Stimulated activated CD4-positive, alpha-beta T cell treated with anti-CD3 and anti-CD28 coated beads, Interleukin-1b, Interleukin-23, amount 100 ng/mL, for 1 hour (primary cell): ENCODE measurements at places on chromosomes 4 and X.

- DNase-seq = no peak
Observed at GRCh38 chr4:141797966-141798365, 161.6 kb downstream of the IL15 start.

- no peak for DNase-seq
Observed at GRCh38 chrX:30309139-30309571, at the start of gene NR0B1. Gene NR0B1 (minus strand): TSS chrX:30309390. CDS start chrX:30309363, 27 bp downstream.

DNA sequence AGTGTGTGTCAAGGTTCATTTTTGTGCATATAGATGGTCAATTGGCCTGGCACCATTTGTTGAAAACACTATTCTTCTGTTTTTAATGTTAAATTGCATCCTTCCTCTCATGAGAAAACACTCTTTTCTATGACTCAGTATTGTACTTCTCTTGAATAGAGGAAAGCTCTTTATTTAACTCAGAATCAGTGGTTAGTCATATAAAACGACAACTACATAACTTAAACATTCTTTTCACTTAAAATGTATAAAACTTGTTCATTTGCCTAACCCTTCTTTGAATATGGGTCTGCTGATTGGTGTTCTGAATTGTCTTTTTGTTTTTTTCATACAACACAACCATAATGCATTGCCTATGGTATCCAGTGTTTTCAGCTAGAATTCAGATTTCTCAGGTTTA lies 17.2 kb upstream of the MRPL1 start:
- no peak for DNase-seq

GRCh38 chr4:18366892-18367291 lies 345.3 kb upstream of the LCORL start:
- no peak for DNase-seq

GRCh38 chr4:61638591-61638990 lies 438.5 kb downstream of the ADGRL3 start:
- no peak for DNase-seq

- no peak for DNase-seq
Observed at GRCh38 chrX:133661962-133662839, 246.9 kb upstream of the GPC4 start.

- DNase-seq = no peak
Observed at GRCh38 chr4:98506462-98507132, 151.8 kb downstream of the TSPAN5 start.

GRCh38 chrX:30577362-30577991 lies at the start of gene TASL:
Gene TASL (minus strand): TSS chrX:30577766. CDS start chrX:30560355, 17,411 bp downstream.
- DNase-seq = no peak

- no peak for DNase-seq
Observed at GRCh38 chr4:6271701-6272465, 2.2 kb downstream of the WFS1 start.

- DNase-seq = peak; percentile 58
Observed at GRCh38 chrX:129781134-129781672, 1.5 kb downstream of the SASH3 start.

GRCh38 chr4:153785910-153786721 lies 2.8 kb downstream of the SFRP2 start:
- DNase-seq = no peak

GRCh38 chr4:663438-664428 lies 10.3 kb downstream of the ATP5ME start:
- peak; percentile 56 for DNase-seq

- DNase-seq = no peak
Observed at GRCh38 chr4:118081434-118081833, 47.1 kb downstream of the NDST3 start.

GRCh38 chr4:28269426-28269825 lies 1408.8 kb downstream of the STIM2 start:
- no peak for DNase-seq

GRCh38 chr4:152045807-152046571 lies 285.2 kb upstream of the GATB start:
- peak; percentile 5 for DNase-seq

GRCh38 chr4:100421361-100421978 lies 96.4 kb downstream of the EMCN start:
- DNase-seq = no peak

GRCh38 chr4:121898150-121898549 lies 27.9 kb upstream of the BBS7 start:
- no peak for DNase-seq

GRCh38 chr4:108926061-108926460 lies 163.2 kb upstream of the ETNPPL start:
- no peak for DNase-seq

DNA sequence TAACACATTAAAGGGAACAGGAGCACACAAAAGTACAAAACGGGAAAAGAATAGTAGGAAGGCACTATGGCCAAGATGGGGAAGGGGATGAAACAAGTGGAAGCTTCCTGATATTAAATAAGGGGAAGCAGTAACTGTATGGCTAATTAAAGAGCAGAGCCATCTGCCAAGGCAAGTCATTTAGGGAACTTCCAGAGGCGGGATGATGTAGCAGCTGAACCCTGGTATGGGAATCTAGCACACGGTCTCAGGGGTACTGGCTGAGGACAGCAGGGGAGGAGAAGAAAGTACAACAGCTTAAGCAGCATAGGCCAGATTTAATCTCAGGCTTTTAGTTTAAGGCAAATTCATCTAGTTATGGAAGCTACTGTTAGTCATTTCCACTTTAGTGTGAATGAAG lies 59.1 kb downstream of the IGFBP7 start:
- no peak for DNase-seq

DNA sequence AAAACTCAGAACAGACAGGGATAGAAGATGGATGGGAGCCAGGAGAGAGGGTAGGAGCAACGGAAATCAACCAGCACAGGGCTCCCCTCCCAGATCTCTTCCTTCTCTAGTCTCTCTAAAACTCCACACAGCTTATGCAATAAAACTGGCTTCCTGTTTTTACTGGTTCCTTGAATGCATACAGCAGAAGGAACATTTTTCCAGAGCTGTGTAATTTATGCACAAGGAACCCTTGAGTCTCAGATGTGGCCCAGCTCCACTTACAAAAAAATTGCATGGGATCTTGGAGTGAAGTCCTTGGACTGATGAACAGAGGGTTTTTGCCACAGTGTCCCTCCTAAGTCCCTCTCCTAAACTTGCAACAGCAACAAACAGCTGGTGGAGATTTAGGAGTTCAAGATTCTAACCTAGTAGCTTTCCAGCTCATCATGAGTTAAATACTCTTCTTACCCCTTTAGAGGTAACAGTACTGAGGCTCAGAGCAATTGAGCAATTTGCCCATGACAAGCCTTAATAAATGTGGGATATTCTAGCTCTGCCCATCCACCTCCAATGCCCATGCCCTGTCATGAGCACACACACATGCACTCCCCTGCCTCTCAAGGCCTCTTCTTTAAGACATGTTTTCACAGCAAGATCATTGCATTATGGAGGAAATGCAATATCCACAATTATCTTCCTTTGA lies 18.4 kb upstream of the CC2D2A start:
- DNase-seq = no peak

DNA sequence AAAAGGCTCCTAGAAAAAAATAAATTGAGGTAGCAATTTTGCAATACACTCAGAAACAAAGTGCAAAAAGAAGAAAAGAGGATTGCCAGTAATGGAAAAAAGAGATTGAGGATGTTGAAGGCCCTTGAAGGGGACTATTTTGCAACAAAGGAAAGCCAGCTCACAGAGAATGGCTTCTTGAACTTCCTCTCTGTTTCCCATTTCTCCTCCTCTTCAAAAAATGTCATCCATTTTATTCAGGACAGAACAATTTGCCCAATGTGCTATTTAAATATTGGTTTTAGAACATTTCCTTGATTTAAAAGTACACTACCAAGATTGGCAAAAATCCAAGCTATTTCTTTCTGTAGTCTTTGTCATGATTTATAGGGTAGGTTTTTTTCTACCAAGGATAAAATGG lies 60.2 kb downstream of the GASK1B start:
- no peak for DNase-seq

DNA sequence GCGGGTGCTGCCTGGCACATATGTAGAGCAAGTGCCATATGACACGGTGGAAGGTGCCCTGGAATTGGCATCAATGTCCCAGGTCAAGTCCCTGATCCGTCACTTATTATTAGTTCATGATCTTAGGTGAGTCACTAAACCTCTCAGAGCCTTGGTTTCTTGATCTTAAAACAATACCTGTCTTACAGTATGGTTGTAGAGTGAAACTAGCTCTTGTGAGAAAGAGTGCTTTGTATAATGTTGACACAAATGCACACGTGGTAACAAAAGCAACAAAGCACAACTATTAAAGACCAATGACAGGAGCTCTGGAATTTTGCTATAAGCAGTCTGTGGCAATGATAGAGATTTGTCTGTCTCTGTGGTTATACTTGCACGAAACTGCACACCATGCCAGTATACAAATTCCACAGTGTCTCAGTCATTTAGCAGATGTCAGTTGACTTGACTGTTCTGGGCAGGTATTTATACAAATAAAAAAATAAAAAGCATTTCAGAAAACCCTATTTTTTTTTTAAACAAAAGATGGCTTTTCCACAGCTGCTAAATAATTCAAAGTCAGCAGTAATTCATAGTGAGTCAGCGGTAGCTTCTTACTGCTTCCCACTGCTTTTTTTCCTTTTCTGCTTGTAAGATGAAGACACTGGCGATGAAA lies 19.7 kb upstream of the ACSL1 start:
- DNase-seq = no peak

DNA sequence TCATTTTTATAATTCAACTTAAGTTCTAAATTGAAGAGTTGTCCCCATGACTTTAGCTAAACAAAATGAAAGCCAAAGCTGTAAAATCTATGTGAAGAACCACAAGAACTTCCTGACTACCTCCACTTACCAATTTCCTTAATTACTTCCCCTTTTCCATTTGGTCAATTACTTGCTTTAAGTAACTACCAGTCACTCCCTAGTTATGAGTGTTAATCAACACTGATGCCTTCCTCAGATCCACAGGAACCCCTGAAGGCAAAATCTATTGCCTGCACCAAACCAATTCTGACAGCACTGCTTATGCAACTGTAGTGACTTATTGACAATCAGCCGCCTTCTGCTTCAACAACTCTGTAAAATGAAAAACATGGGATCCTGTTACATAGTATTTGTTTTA lies 10.5 kb downstream of the RBMX start:
- DNase-seq = no peak

GRCh38 chr4:14856062-14856933 lies 146.0 kb upstream of the CPEB2 start:
- DNase-seq = peak; percentile 11

DNA sequence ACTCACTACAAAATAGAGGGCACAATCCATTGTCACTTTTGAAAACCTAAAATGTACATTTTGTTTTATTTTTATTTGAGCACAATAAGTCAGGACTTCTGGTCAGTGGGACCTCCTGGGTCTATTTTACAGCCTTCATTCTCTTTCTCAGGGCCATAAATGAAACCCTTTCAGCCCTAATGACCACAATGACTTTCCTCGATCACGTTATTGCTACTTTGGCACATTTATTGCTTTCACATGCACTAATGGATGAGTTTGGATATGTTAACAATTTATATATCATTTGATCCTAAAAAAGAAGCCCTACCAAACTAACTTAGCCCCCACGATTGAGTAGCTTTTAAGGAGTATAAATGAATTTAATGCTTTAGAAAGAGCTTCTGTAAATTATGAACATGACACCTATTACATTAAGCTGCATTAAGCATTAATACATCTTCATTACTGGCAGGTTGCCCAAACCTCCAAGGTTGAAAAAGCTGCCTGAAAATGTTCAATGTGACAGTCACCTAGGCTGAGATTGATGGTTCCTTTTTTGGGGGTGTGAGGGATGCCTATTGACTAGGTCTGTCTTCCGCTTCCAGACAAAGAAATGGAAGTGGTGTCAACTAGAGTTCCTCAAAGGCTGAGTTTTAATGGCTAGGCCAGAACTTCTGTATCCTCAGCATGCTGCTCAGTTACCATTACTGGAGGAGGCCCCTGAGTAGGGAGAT lies 296.4 kb downstream of the GPAT3 start:
- no peak for DNase-seq

DNA sequence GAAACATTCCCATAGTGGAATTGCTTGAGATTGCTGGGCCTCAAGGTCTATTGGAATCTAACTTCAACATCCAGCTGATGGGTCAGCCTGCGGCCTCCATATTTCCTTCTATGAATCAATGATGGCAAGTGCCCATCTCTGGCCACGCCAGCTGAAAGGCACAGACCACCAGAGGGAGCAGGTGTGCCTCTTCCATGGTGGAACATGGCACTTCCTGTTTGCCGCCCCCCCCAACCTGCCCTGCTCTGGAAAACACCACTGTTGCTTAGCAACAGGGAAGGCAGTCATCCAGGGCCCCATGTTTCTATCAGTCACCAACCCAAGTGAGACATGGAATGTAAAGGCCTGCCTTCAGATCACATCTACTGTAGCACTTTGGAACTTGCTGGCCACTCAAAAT lies 11.6 kb downstream of the PAGE4 start:
- DNase-seq = no peak

GRCh38 chr4:25425361-25425760 lies 48.3 kb downstream of the ANAPC4 start:
- no peak for DNase-seq

- DNase-seq = no peak
Observed at GRCh38 chr4:25050370-25051078, 19.8 kb upstream of the LGI2 start.

DNA sequence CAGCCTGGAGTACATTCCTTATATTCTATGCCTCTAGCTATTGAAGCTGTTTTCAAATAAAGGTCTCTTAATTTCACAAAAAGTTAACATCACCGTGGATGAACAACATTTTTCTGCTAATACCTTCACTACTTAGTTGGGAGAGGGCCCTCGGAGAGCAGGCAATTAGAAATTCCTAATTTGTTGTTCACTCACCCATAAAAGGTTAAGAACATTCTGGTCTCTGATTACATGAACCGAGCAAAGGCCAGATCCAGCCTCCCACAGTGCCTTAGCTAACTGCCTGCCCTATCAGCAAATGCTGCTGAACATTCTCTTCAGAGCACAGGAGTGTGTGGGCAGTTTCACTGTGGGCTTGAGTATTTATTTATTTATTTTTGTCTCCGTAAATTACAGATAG lies 36.0 kb upstream of the TTC29 start:
- DNase-seq = no peak

- no peak for DNase-seq
Observed at GRCh38 chrX:12974305-12974795, 560 bp upstream of the TMSB4X start.

GRCh38 chrX:70096052-70096451 lies 33.8 kb downstream of the OTUD6A start:
- DNase-seq = no peak
